ENCODE measurements at places on chromosomes 1 and 21.
A peak's percentile ranks its signal among the peaks of the same experiment; 100 is the strongest.

GRCh38 chr1:72051538-72051937, 230.8 kb downstream of the NEGR1 start:
- DNase-seq = no peak

- no peak for DNase-seq
These were observed 84.1 kb downstream of the PLPPR5 start for GRCh38 chr1:98920441-98921110.

DNA sequence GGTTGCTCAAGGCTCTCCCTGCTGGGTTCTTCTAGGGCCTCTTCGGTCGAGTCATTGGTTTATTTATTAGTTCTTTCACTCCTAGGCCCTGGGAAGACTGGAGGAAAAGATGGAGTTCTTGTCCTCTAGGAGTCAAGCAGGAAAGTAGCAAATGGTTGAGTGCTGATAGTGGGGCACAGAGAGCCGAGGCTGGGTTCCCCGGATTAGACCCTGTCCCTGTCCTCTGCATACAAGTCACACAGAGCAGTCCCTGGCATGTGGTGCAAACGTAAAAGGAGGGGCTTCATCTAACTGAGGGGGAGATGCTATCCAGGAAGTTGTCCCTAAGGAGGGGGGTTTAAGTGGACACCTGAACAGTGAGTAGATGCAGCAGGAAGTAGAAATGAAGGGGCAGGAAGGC, 19.2 kb upstream of the KCNE2 start:
- no peak for DNase-seq

- no peak for DNase-seq
These were observed 21.0 kb downstream of the RCC1 start for GRCh38 chr1:28526886-28527285.

GRCh38 chr1:56867491-56867890, 12.9 kb downstream of the C8A start:
- no peak for DNase-seq

DNA sequence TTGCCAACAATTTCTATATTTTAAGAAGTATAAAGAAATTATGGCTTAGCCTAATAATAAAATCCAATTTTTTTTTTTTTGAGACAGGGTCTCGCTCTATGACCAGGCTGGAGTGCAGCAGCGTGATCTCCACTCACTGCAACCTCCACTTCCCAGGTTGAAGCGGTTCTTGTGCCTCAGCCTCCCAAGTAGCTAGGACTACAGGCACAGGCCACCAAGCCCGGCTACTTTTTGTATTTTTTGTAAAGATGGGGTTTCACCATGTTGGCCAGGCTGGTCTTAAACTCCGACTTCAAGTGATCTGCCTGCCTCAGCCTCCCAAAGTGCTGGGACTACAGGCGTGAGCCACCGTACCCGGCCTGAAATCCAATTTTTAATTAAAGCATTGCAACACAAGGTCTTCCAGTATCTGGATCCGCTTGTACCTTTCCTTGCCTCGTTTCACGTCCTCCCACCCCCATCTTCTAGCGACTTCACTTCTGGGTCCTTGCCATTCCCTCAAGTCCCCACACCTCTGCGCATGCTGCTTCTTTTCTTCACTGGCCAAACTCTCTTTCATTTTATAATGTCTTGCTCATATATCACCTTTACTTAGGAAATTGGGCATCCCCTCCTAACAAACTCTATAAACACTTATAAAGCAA, 2.3 kb downstream of the FUBP1 start:
- DNase-seq = no peak

- DNase-seq = no peak
These were observed 23.1 kb downstream of the KIAA0040 start for GRCh38 chr1:175169286-175170018.

GRCh38 chr21:34936371-34936789, 112.7 kb downstream of the RUNX1 start:
- DNase-seq = peak; percentile 37

DNA sequence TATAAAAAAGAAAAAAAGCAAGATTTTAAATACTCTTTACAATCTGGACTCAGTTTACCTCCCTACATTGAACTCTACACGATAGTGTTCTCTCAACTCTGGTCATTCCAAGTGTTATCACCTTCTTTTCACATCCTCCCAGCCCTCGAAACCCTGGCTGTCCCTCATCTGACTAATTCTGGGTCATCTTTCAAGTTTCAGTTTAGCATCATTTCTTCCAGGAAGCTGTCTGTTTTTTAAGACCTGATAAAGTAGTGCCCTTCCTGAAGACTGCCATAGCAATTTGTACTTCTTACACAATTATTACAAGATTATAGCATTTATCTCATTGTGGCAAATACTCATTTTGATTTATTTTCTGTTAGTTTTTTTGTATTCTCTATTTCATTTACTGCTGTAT, 1.2 kb downstream of the ALG14 start:
- no peak for DNase-seq

DNA sequence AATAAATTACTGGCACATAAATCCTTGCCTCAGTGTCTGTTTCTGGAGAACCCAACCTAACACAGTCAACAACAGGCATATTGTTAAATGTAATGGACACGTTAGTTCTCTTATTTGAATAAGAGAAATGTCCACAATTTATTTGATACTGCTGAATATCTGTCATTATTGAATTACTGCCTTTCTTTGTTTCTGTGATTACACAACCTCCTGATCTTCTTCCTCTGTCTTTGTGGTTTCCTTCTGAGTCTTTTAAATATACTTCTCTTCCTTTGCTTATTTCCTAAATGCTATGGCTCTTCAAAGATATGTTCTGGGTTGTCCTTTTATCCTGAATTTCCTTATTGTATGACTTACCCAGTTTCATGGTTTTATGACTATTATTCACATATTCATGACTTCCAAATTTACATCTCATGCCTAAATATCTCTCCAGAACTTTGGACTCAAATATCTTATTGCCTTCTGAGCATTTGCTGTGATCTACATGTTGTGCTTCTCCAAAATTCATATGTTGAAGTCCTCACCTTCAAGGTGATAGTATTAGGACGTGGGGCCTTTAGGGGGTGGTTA, 39.9 kb downstream of the MSH4 start:
- no peak for DNase-seq

DNA sequence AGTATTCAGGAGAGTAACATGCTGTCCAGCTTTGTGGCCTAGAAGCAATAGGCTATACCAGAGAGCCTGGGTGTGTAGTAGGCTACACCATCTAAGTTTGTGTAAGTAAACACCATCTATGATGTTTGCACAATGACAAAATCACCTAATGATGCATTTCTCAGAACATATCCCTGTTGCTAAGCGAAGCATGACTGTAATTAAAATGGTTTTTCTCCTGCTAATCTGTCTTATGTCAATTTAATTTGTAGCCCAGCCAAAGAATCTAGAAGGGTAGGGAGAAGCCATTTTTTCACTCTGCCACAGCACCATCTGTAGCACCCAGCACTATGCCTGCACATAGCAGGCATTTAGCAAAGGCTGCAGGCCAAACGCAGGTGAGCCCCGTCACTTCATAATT, 2.0 kb upstream of the TTC24 start:
- DNase-seq = no peak

DNA sequence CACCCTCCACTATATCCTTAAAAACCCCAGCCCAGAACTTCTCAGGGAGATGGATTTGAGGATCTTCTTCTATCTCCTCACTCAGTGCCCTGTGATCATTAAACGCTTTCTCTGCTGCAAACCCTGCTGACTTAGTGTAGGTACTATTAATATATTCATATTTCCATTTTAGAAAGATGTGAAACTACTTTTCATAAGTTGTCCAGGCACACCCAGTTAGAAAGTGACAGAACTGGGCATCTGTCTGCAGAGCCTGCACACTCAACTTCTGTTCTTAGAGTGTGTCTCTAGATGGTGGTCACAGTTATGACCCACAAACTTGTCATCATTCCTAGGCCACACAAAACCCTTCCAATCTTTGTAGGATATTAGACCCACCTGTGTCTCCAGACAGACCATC, 55.0 kb downstream of the FCRL5 start:
- no peak for DNase-seq

- no peak for DNase-seq
These were observed 3.7 kb upstream of the DVL1 start for GRCh38 chr1:1352786-1353388.

- no peak for DNase-seq
These were observed 126.1 kb downstream of the TRABD2B start for GRCh38 chr1:47870946-47871676.

DNA sequence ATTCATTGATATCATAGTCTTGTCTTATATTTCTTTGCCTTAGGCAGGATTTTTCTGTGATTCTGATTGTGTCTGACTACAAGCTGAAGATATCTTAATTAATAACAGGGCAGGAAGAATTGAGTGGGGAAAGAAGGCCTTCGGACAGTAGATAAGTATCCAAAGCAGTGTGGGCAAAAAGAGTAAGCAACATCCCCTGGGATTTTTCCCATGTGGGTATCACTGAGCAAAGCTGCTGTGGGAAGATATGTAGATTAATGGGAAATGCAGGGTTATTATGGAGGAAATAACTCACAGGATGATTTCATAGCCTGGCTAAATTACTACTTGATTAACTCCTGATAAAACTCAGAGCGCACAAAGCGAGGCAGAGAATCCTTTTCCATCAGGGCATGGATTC, 55.7 kb downstream of the RGS5 start:
- DNase-seq = no peak

- no peak for DNase-seq
These were observed 1.8 kb downstream of the ARF1 start for GRCh38 chr1:228084325-228084724.

GRCh38 chr1:151713044-151713443, 3.6 kb downstream of the CELF3 start:
- DNase-seq = no peak

DNA sequence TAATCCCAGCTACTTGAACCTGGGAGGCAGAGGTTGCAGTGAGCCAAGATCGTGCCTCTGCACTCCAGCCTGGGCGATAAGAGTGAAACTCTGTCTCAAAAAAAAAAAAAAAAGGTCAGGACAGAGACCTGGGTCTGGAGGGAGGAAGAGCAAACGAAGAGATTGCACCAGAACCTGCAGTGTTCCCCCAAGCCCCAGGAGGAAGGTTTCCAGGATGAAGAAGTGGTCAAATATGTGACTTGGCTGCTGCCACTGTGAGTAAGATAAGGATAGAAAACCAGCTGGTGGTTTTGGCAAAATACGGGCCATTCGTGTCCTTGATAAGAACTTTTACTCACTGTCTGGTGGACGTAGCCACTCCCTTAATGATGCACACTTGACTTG, 42.2 kb downstream of the CLDN14 start:
- DNase-seq = no peak

- no peak for DNase-seq
These were observed 71.4 kb downstream of the KCNN3 start for GRCh38 chr1:154798645-154799044.

GRCh38 chr1:43706598-43707189, 642 bp upstream of the ST3GAL3 start:
- DNase-seq = peak; percentile 40

GRCh38 chr21:42863504-42863870, 15.9 kb downstream of the WDR4 start:
- DNase-seq = no peak

GRCh38 chr1:219304227-219305226, 130.8 kb downstream of the LYPLAL1 start:
- DNase-seq = no peak

GRCh38 chr1:42756956-42757891, 9.6 kb downstream of the P3H1 start:
- no peak for DNase-seq

GRCh38 chr1:101632548-101633272, 364.0 kb downstream of the OLFM3 start:
- DNase-seq = no peak

DNA sequence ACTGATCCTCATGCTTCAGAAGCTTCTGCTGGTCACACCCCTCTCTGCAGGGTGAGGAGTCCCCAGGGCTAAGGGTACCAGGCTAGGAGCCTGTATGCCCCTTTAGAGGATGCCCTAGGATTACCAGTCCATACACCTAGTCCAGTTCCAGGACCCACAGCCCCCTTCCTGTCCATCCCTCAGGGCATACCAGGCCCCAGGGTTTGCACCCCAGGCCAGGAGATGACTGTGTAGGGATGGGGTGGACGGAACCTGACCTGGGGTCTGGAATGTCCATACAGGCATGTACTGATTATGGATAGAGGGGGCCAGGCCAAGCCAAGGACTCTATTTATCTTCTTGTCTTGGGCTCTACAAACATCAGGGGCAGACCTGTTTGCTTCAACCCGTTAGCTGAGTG, 34.9 kb downstream of the TRIM67 start:
- no peak for DNase-seq

- DNase-seq = no peak
These were observed 54.3 kb upstream of the ERO1B start for GRCh38 chr1:236336084-236336483.

DNA sequence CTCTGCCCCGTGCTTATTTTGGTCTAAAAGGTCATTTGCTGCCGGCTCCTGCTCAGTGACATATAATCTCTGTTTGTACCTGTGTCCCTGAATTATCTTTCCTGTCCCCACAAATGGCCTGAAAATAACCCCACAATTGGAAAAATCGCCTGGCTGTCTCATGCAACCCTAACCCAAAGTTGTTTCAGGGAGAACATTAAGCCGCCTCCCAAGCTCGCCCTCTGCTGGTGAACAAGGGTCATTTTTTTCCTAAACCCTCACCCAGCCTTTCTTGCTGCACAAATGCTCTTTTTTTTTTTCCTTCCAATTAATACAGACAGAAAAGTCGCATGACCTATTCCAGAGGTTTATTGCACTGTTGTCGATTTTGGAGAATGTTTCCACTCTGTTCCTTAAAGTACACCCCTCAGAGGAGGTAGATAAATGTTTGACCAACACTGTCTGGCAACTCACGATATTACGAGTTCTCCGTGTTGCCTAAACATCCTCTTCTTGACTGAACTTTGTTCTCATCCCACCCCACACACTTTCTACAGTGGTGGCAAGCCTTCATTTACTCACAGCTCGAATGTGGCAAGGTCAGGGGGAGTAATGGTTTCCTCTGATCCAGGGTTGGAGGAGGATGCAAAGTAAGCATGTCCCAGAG, 148.7 kb downstream of the ZZZ3 start:
- peak; percentile 71 for DNase-seq

- no peak for DNase-seq
These were observed 431 bp downstream of the MTARC1 start for GRCh38 chr1:220787069-220787619.

GRCh38 chr1:91864017-91864700, 21.8 kb downstream of the TGFBR3 start:
- DNase-seq = no peak

DNA sequence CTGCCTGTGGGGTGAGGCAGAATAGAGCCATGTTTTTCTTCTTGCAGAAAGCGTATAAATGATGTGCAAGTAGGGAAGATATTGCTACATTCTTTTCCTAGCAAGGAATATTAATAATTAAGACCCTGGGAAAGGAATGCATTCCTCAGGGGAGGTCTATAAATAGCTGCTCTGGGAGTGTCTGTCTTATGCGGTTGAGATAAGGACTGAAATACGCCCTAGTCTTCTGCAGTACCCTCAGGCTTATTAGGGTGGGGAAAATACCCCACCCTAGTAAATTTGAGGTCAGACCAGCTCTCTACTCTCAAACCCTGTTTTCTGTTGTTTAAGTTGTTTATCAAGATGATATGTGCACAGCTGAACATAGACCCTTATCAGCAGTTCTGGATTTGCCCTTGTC, 155.9 kb upstream of the HMCN1 start:
- no peak for DNase-seq

Data from activated naive CD4-positive, alpha-beta T cell treated with anti-CD3 and anti-CD28 coated beads, Interleukin-2, amount 10 ng/mL, durations not matched to agents 7 days and 5 days (primary cell).